ENCODE measurements at places on chromosomes 4 and X.

DNA sequence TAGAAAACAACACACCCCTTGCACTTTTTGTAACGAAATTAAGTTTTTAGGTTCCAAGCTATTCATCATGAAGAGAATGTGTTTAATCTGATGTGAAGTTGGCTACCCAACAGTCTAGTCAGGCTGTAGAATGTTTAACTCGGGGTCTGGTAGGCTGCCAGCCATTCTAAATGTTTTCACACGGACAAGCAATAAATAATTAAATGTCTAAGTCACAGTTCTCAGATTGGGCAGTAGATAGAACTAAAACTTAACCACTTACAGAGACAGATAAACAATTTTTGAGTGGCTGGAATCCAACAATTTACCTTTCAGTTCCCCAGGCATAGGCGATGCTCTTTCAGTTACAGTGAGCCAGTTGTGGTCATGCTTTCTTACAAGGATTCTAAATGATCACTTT, 66.5 kb downstream of the CHIC2 start:
- DNase-seq, result no peak

DNA sequence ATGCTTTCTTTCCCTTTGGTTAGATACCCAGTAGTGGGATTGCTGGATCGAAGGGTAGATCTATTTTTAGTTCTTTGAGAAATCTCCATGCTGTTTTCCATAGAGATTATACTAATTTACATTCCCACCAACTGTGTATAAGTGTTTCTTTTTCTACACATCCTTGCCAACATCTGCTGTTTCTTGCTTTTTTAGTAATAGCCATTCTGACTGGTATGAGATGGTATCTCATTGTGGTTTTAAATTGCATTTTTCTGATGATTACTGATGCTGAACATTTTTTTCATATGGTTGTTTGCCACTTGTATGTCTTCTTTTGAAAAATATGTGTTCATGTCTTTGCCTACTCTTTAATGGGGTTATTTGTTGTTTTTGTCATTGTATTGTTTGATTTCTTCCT, 6.6 kb upstream of the AGA start:
- DNase-seq, result no peak

GRCh38 chrX:154334496-154334895, 38.9 kb downstream of the TKTL1 start:
- DNase-seq, result no peak

- no peak for DNase-seq
These were observed 37.5 kb downstream of the PPP1R2C start for GRCh38 chrX:42740456-42740855.

- DNase-seq, result no peak
These were observed 490.3 kb upstream of the TECRL start for GRCh38 chr4:64899563-64899962.
